ENCODE measurements at places on chromosomes 12 and 14.

GRCh38 chr14:94376976-94377865 lies 11.2 kb downstream of the SERPINA1 start:
- no peak for DNase-seq

DNA sequence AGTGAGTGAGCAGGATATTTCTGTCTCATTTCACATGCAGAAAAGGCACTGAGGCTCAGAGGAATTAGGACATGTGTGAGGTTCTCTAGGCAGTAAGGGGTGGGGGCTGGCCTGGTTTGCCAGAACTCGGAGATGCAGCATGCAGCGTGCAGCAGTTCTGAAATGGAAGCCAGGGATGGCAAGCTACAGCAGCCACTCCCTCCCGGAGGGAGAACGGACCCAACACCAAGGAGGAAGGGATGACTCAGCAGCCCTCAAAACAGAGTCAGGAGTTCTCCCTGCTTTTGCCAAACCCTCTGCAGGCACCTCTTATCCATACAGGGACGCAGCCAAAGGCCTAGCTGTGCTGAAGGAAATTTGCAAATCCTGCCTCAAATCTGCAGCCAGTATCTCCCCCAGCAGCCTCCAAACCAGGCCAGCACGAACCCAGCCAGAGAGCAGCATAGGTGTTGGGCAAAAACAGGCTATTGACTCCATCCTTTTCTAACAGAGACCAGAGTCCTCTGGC lies 10.3 kb upstream of the SERPINA3 start:
- no peak for DNase-seq

DNA sequence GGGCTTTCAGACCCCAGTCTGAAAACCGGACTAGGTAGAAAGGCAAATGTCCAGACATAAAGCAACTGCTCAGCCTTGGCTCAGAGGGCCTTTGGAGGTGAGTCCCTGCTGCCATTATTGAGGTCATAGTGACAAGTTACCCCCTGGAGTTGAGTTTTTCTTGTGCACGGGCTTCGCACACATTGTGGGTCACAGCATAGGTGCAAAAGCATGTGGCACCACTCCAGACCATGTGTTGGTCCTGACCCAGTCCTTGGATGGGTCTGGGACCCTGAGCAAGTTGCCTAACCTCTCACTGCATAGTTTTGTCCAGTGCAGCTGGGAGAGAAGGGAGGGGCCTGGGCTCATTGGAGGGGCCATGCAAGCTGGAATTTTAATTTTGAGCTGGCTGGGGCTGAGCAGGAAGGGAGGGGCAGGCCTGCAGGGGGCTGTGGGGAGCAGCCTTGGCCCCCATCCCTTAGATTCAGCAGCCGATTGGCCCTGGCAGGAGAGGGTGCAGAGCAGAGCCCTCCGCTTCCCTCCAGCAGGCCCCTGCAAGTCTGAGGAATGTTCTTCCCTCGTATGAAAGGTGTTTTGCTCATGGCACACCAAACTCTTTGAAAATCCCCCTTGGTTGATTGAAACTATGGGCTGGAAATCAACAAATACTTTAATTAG lies 4.2 kb upstream of the KRT5 start:
- DNase-seq = no peak

- no peak for DNase-seq
Measured at GRCh38 chr12:10967409-10967808, 19.3 kb downstream of the TAS2R50 start.

DNA sequence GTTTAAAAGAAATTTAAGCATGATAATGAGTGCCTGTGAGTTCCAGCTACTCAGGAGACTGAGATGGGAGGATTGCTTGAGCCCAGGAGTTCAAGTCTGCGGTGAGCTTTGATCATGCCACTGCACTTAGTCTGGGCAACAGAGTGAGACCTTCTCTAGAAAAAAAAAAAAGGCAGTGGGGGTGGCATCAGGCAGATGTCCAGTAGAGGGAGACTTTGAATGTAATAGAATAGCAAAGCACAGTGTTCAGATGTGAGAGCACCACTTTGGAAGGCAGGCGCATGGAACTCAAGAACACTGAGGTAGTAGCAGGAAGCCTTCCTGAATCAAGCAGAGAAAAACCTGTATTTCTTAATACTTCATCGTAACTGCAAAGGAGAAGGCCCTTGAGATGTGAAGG lies 394.5 kb upstream of the GARIN6 start:
- no peak for DNase-seq

DNA sequence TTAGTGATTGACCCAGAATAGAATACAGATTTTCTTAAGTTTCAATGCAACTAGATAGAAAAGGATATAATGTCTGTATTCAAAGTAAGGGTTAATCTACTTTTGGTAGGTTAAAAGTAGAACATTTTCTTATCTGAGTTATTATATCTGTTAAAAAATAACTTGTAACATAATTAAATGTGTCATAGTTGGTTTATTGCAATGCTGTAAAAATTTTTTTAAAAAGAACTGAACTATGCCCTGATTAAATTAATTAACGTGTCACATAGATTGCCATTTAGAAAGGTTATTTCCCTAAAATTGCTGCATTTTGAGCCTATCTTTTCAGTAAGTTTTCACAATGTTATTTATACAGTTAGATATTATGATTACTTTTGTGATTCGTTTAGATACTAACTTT lies 89.2 kb downstream of the PDE3A start:
- no peak for DNase-seq

DNA sequence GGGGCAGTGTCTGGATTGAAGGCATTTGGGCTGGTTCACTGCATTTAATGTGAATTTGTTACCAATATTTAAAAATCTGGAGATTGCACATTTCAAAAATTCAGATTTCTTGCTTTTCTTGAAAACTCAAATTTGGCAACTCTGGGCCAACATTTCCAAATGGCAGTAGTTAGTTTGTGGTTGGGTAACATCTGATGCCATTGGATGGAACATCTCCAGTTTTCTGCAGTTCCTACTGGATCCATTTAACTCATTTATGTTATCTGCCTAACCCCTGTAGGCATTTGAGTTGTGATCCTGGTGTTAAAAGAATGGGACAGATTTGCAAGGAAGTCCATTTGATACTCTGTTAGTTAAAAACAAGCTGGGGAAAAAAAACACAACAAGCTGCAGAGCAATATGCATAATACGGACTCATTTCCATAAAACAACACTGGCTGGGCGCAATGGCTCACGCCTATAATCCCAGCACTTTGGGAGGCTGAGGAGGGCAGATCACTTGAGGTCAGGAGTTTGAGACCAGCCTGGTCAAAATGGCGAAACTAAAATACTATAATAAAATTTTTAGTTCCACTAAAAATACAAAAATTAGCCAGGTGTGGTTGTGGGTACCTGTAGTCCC lies 7.9 kb downstream of the EIF2B2 start:
- DNase-seq = no peak

GRCh38 chr14:53209370-53209769 lies 56.2 kb upstream of the DDHD1 start:
- no peak for DNase-seq

DNA sequence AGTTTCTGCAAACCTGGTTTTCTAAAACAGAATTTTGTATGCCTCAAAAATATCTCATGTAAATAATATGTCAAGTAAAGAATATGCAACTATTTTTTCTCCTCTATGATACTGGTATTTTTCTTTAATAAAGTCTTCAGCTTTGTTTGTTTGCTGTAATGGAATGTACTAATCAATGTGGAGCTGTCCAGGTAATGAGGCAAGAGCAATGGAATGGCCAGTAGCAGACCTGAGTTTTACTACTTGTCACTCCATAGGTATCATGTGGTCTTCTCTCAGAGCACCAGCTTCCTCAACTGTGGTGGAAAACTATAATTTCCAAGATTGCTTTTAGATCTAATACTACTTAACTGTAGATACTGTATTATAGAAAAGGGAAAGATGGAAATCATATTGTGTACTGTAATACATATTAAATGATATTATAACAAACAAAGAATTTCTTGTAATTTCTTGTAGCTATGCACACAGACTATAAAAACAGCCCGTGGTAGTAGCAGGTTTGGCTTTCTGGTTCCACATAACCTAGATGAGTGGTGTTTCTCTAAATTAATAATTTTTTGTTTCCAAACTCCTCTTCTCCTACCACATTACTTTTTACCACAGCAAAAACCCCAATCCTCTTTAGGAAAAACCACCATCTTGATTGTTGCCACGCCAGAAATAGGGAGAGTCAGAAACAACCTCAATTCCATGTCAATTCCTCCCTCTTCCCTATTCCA lies 70.6 kb downstream of the KIF21A start:
- DNase-seq = no peak

DNA sequence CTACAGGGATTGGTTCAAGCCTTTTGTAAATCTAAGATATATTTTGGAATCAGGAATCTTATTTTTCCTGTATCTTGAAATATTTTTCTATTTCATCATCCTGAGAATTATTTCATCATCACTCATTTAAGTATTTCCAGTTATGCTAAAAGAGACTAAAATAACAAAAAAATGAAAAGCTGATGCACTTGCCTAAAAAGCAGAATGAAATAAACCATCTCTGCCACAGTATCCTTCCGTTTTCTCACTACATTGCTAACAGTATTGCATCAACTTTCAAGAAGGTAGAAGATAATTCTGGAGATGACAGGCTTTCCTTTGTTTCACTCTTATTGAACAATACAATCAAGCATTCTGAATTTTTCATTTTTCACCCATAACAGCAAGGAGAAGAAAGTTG lies 31.1 kb upstream of the EIF5 start:
- no peak for DNase-seq

- no peak for DNase-seq
Measured at GRCh38 chr12:112294793-112295192, 87.4 kb downstream of the HECTD4 start.

DNA sequence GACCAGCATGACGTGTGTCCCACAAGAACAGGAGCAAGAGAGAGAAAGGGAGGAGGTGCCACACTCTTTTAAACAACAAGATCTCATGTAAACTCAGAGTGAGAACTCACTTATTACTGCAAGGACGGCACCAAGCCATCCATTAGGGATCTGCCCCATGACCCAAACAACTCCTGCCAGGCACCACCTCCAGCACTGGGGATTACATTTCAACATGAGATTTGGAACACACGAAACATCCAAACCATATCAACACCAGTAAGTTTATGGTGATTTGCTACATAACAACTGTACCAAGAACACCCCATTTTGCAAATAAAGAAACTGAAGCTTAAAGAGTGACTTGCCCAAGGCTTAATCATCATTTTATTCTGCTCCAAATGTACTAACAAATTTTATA lies 23.7 kb upstream of the OR6J1 start:
- DNase-seq = no peak

- DNase-seq = no peak
Measured at GRCh38 chr14:22532345-22533056, 56.5 kb downstream of the DAD1 start.

DNA sequence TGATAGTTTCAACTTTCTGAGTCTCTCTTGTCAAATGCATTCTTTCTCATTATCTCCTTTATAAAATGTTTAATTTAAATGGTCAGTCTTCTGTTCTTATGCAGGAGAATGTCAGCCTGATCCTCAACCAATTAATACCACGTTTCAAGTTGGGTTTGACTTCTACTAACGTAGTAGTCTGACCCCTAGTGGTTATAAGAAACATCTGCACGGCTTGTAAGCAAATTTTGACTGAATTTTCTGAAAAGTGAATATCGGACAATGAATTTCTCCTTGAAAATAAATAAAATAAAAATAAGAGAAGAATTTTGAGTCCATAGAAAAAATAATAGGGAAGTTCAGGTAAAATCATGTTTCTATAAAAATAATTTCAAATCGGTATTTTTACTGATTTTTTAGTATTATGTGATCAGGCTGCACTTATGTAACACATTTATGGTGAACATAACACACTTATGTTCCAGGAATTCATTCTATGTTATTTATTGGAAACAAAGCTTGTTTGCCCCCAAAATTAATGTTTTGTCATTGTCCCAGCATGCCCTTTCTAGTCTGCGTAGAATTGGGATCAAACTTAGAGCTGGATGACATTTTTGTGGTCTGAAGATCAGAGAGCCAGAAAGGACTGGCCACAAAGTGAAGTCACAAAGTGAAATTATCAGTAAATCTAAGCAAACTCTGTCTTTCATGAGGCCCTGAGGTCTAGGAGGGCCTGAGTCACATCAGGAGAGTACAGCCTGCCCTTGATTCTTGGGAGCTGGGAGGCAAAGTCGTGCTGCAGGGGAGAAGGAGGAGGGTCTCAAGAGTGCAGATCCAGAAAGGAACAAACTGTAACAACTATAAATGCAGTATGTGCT lies 101.2 kb upstream of the STXBP6 start:
- peak; percentile 59 for DNase-seq

DNA sequence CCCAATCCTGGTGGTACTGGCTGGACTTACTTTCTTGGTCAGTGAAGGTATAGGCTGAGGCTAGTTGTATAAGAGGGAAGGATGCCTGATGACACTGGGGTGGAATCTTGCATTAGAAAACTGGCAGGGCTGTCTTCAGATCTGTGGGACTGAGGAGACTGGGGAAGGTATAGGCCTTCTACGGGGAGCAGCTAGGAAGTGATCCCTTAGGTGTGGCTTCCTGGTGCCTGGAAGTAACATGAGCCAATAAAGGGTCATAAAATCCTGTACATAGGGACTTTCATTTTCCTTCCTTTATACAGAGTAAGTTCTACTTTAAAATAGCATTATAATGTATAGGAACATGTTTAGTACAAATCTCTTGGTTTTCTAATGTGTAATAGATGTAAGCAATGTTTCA lies 716.8 kb downstream of the LRFN5 start:
- no peak for DNase-seq

DNA sequence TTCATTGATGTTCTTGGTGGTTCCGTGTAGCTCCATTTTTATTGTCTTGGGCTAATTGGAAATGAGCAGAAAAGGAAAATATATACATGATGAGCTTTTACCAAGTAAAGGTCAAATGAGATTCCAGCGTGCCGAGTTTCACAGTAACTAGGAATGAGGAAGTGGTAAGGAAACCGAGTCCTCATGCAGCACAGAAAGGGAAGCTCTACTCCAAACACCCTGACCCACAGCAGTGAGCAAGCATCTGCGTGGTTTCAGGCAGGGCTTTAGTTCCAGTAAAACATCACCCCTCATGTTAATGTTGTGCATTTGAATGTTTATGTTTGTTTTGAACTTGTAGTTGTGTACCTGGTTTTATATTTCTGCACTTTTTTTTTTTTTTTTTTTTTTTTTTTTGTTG lies 208.0 kb downstream of the SLC41A2 start:
- DNase-seq = no peak

- peak; percentile 3 for DNase-seq
Measured at GRCh38 chr14:96826818-96827217, 29.6 kb downstream of the VRK1 start.

Measured in NCI-H345 (cell line).